ENCODE measurements at places on chromosomes 11 and 22. TPM values are rescaled to one million over a fixed set of nuclear protein-coding genes. Genes with fewer than 3 reads are reported as not detected.

DNA sequence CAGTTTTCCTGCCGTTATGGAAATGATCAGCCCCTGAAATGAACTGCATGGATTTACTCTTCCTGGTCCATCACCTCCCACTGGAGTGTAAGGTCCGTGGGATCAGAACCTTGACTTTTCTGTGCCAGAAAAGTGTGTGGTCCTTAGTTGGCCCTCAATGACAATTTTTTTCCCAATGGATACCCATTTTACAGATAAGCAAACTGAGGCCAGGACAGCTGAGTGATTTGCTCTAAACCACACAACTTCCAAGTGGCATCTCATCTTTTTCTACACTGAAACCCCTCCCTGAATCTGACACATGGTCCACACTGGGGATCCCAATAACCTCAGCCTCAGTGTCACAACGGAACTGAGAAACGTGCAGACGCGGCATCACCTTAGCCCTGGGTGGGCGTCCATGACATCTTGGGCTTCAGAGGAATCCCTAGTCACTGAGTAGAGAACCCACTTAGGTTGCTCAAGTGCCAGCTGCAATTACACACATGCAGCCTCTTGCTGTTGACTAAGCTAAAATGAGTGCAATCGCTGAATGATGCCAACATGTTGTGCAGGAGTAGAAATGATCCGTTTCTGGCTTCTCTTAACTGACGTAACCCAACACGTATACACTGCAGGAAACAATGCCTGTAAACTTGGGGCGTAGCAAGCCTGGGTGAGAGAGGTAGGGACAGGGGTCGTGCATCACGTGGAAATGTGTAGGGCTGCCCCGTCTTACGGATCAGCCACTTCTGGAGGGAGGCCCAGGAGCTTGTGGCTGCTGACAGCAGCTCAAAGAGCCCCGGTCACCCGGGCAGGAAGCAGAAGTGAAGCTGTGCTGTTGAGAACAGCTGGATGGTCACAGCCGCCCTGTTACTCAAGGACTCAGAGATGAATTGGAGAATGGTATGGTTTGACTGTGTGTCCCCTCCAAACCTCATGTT, 136.3 kb downstream of the SHANK2 start:
- DNase-seq, result no peak

DNA sequence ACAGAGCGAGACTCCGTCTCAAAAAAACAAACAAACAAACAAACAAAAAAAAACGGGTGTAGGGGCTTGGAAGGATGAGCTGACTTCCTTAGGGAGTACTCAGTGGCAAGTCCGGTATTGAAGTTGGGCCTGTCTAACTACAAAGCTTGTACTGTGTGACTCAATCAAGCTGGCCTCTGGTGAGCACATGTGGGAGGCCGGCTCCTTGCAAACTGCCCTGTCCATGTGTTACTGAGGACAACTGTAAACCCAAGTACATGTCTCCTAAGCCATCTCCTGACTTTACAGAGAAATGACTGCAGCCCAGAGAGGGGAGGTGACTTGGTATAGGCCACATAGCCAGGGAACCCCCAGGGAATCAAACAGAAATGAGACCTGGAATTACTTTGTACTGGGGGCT, 11.6 kb downstream of the RIBC2 start:
- DNase-seq, result no peak

Gene OR51I1
- 0.96 TPM for total RNA-seq

GRCh38 chr11:111793863-111794262, 27.7 kb upstream of the PPP2R1B start:
- no peak for DNase-seq

Gene BIRC3
- 8.3 TPM for total RNA-seq

Gene HDHD5
- total RNA-seq, result 39.4 TPM

- DNase-seq, result peak; percentile 75
Measured at GRCh38 chr11:69008737-69009440, 4.2 kb downstream of the MRGPRF start.

- no peak for DNase-seq
Measured at GRCh38 chr11:39541945-39542351, 1917.5 kb downstream of the LRRC4C start.

Gene MRPL17
- total RNA-seq, result 20.0 TPM

- DNase-seq, result no peak
Measured at GRCh38 chr11:47571895-47572294, 6.5 kb downstream of the PTPMT1 start.

- DNase-seq, result no peak
Measured at GRCh38 chr22:23093051-23093788, 22.9 kb downstream of the GNAZ start.

DNA sequence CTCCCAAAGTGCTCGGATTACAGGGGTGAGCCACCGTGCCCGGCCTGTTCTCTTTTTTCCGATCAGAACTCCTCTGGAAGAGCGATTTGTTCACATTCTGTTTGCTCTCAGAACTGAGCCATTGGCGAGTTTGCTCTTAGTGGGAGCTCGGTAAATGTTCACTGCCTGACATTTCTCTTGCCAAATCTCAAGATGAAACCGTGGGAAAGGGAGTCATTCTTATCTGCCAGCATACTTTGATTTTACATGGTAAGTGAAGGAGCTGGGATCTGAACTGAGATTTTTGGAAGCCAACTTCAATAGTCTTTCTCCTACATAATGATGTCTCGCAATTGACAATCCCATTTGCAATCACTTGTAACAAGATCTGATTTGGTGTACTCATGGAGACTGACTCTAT, 445.8 kb upstream of the ISX start:
- DNase-seq, result no peak

Gene HBG1
- total RNA-seq, result not detected

All from omental fat pad (tissue), 4 donors.